Motor neuron (in vitro differentiated cells): ENCODE measurements at places on chromosomes 4 and X.

- no peak for ATAC-seq
Observed at GRCh38 chr4:147368948-147369347, 111.9 kb upstream of the EDNRA start.

DNA sequence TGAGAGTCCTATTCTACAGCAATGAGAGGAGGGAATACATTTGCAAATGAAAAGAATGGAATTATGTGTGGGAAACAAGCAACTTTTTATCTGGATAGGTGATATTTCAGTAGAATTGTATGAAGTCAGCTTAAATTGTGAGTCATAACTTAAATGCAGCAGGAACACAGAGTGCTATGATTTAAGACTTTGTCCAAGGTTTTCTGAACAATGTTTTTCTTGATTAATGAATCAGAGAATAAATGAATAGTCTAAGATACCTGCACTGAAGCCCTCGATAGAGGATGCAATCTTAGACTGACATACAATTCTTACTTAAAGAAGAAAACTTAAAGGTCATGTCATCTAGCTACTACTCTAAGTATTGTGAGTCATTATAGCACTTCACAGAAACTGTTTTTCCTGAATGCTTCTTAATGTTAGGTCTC lies 8.0 kb downstream of the ARHGEF38 start:
- peak; percentile 21 for ATAC-seq

- peak; percentile 87 for ATAC-seq
Observed at GRCh38 chrX:111386615-111387233, 25.3 kb downstream of the DCX start.

- ATAC-seq, result peak; percentile 15
Observed at GRCh38 chrX:107672955-107673378, 44.7 kb downstream of the PRPS1 start.

DNA sequence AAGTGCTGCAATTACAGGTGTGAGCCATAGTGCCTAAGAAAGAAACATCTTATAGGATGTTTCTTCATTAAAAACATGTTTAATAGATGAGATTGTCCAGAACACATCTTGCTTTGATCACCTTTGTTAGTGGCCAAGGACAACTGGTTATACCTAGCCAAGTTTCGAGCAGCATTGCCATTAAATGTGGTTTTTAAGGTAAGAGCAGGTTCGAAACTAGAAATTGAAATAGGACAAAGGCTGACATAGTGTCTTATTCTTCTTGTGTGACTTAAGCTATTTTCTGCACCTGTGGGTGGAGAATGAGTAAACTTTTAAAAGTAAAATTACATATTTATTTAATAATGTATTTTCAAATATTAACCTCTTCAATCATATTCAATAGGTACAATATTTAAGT lies 59.0 kb downstream of the RBPJ start:
- ATAC-seq, result no peak

GRCh38 chr4:42482516-42483327 lies 85.4 kb downstream of the SHISA3 start:
- ATAC-seq, result peak; percentile 30

GRCh38 chr4:137529432-137529831 lies 2.9 kb downstream of the PCDH18 start:
- no peak for ATAC-seq

DNA sequence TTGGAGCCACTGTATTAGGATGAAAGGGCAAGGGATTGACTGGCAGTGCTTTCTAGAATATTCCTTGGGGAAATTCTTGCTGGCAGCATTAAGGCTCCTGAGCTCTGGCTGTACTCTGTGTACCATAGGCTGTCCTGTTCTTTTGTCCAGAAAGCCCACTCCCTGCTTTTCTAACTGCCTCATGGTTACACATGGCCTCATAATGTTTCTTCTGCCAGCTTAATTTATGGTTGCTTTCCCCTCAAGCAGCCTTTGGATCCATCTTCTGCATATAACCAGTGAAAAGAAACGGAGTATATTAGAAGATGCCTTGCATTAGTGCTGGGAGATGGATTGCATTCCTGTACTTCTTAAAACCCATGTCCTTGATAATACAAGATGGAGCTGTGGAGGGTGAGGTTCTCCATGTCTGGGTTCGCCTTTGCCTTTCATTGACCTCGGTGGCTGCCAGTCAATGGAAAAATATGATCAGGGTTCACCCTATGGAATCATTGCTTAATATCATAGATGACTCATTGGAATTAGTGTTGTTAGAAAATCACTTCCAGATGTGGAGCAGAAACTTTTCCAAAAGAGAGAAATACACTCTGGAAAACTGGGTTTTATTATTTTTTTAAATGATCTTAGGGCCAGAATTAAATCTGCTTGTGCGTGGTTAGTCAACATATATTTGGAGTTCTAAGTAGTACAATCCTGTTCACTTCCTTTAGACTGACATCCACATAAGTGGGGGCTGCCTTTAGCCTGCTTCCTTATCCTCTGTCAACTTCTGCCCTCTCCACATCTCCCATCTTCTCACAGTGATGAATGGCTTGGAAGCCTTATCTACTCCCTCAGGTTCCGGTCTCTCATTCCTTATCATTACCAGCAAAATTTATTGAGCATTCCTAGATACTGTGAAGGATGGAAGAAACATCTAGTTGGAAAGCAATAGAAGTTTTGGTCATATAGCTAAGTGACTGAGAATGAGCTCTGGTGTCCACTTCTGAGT lies 24.9 kb downstream of the DOCK11 start:
- peak; percentile 39 for ATAC-seq

DNA sequence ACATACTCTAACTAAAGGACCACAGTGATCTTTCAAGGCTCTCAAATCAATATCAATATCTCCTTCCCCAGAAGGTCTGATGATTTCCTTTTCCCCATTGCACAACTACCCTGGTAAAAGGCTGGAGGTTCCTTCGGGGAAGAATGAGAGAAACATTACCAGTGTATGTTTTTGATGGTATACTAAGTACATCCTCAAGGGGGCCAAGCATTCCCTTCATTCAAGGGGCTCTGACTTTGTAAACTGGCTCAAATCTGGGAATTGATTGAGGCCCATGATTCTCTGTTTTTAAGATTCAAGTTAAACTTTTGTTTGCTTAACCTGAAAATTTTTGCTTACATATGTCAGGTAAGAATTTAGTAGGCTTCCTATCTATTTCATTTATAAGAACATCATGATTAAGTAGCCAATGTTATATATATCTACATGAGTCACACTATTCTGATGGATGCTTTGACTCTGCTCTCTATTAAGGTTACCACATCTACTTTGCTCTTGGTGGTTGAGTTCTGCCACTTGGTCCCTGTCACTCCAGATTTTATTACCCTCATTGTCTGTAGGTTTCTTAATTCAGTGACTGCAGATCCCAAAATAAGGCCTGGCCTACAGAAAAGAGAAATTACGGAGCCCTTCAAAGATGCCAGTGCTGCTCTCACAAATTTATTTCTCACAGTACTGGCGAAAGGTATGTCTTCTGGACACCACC lies 16.4 kb upstream of the GUCY1B1 start:
- no peak for ATAC-seq

DNA sequence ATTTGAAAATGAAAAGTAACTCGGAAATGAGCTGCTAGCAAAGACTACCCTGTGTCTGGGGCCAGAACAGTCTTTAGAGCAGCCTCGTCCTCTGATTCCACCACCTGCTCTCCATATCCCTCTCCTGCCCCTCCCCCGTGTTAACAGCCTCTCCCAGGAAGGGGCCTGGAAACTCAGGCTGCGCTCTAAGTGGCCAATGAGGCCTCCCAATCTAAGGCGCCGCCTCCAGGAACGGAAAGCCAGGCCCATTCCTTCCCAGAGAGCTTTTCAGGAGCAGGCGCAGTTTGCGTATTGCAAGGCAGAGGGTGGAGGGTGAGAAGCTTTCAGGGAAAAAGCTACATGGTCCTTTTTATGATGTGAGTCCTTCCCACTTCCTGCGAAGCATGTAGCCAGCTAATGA lies 31.2 kb downstream of the RS1 start:
- ATAC-seq, result peak; percentile 83

GRCh38 chr4:60522265-60522664 lies 677.9 kb upstream of the ADGRL3 start:
- ATAC-seq, result no peak

GRCh38 chrX:25277574-25277973 lies 261.8 kb upstream of the ARX start:
- no peak for ATAC-seq

DNA sequence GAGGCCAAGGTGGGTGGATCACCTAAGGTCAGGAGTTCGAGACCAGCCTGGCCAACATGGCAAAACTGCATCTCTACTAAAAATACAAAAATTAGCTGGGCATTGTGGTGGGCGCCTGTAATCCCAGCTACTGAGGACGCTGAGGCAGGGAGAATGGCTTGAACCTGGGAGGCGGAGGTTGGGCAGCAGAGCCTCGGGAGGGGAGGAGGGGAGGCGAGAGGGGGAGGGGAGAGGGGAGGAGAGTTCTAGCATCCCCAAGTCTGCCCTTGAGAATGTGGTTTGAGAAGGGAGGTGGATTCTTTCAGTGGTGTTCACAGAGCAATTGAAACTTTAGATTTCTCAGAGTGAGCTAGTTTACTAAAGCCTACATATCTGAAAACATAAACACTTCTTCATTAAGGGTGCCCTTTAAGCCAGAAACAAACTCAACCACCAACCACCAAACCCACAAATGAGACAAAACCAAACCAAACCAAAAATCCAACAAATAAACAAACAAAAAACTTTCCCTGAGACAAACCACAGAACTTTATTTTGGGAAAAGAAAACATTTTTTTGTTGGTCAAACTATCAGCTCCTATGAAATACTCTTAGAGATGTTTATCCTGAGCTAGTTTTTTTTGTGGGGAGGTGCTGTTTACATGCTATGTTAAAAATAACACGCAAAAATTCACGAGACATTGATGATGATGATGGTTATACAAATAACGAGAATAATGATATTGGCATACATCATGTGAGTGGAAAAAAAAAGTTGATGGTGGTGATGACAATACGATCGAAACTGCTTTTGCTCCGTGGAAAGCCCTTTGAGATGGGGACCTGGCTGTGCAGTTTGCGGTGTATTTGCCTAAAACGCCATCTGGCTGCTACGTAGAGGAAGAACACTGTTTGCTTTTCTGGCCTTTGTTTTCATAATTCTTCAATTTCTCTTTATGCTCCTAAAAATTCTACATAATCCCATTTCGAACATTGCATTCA lies 98.2 kb upstream of the PRKX start:
- ATAC-seq, result no peak

GRCh38 chr4:8343262-8343966 lies 73.9 kb downstream of the HTRA3 start:
- no peak for ATAC-seq

- ATAC-seq, result no peak
Observed at GRCh38 chr4:161581262-161582230, 582.3 kb downstream of the FSTL5 start.

- no peak for ATAC-seq
Observed at GRCh38 chrX:78493180-78493579, 165.8 kb upstream of the CYSLTR1 start.

- no peak for ATAC-seq
Observed at GRCh38 chr4:116275006-116275405, 810.4 kb downstream of the TRAM1L1 start.

DNA sequence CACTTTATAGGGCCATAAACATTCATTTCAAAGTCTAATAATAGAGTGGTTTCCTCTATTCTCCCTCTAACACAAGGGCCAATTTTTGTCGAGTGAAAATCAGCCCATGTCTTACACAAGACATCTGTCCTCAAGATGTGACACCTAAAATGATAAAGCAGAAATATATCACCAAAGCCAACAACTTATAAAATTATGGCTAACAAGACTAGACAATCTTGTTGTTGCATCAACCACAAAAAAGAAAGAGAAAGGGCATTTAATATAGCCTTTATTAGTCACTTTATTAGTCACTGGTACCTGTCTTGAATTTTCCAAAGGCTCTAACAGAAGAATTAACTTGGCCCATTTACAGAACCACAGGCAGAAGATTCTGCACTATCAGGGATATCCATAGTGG lies 161.6 kb downstream of the SMIM20 start:
- ATAC-seq, result no peak

GRCh38 chr4:68499021-68499420 lies 51.8 kb downstream of the TMPRSS11E start:
- no peak for ATAC-seq

DNA sequence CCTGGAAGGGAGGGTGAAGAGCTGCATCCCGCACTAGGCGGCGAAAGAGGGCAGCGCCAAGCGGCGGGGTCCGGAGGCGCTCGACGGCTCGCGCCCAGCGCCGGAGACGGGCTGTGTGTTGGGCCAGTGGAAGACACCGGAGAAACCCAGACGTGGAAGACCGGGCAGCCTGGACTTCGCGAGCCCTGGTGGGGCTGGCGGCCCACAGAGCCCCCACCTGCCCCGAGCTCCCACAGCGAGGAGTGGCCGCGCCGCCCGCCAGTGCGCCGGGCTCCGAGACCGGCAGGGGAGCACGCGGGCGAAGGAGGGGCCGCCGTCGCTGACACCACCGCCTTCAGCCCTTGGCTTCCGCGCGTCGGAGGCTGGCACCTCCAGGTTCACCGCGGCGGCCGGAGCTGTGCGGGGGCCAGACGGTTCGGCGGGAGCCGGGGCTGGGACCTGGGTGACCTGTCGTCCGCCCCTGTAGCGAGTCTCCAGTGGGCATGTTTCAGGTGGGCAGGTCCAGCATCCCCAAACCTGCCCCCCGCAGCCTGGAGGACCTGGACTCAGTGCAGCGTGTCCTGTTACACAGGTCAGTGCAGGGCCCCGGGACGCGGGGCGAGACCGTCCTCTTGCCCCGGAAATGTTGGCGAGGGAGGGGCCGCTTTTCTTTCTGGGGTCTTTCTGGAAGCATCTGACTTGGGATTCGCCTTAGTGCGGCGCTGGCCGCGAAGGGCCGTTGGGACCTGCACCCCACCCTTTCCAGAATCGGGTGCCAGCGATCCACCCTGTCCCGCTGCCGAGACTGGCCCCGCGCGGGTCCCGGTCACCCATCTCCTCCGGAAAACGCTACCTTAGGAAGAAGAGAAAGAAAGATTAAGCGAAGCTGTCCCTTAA lies 9.6 kb upstream of the INTU start:
- ATAC-seq, result peak; percentile 95

GRCh38 chrX:134712272-134712671 lies 54.0 kb upstream of the PLAC1 start:
- no peak for ATAC-seq

DNA sequence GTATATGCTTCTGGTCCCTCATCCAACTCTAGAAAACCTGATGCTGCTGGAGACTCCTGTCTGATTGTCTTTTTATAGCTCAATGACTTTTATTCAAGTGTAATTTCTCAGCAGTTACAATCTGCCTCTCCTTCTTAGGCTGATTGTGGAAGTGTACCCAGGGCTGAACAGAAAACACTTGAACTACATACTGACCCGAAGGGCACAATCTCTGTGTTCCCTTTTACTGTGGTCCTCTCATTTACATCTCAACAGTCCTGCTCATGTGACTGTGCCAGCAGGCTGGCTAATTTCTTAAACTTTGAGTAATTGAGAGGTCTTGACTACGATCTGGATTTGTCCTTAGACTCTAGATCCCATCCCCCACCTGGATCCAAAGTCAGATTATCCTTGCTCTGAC lies 863.4 kb downstream of the PDHA2 start:
- ATAC-seq, result no peak

- no peak for ATAC-seq
Observed at GRCh38 chr4:15459706-15460105, 10.0 kb upstream of the CC2D2A start.

- ATAC-seq, result no peak
Observed at GRCh38 chr4:77921701-77922100, 59.1 kb downstream of the MRPL1 start.

- peak; percentile 67 for ATAC-seq
Observed at GRCh38 chr4:576245-576821, at the start of gene TMEM271. Gene TMEM271 (minus strand): TSS chr4:576295. CDS start chr4:576062, 233 bp downstream.
